ENCODE measurements at places on chromosomes 2 and 18.

DNA sequence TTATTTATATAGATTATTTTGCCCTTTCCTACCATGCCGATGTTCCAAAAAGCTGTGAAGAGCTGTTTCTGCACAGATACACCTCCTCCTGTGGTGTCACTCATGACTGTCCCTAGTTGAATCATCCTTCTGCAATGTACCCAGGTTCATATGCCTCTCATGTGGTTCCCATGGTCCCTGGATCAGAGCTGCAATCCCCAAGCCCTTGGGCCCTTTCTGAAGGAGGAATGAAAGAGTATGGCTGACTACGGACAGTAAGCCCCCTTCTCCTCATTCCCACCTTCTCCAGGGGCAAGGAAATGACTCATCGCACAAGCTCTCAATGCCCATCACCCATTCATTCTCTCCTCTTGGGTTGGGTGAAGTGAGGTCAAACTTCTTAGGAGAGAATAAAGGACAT lies 63.9 kb upstream of the ACVR1 start:
- DNase-seq = no peak

DNA sequence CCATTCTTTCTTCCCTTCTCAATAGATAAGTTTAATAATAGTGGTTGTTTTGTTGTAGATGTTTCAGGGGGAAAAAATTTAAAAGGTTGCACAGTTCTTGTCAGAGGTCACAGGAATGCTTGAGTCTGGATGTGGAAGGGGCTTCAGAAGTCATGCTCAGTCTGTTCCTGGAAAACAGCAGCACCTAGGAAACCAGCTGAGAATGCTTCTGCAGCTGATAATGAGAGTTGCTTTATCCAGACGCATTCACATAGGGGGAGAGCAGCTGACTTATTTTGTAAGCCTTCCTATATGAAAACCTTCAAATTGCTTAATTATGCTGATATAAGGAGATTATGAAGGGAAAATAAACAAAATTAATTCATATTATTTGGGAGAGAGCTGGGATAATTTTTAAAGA lies 235.5 kb downstream of the GULP1 start:
- DNase-seq = no peak

GRCh38 chr2:221468317-221468716 lies 103.8 kb downstream of the EPHA4 start:
- peak; percentile 49 for DNase-seq

GRCh38 chr18:35778850-35779627 lies 193.4 kb upstream of the RMP24 start:
- no peak for DNase-seq

GRCh38 chr2:60794271-60794863 lies 38.3 kb downstream of the PAPOLG start:
- DNase-seq = no peak

All from H9 (cell line).